Right forelimb (tissue), 1 donor: ENCODE measurements at places on chromosomes 1 and 21.

DNA sequence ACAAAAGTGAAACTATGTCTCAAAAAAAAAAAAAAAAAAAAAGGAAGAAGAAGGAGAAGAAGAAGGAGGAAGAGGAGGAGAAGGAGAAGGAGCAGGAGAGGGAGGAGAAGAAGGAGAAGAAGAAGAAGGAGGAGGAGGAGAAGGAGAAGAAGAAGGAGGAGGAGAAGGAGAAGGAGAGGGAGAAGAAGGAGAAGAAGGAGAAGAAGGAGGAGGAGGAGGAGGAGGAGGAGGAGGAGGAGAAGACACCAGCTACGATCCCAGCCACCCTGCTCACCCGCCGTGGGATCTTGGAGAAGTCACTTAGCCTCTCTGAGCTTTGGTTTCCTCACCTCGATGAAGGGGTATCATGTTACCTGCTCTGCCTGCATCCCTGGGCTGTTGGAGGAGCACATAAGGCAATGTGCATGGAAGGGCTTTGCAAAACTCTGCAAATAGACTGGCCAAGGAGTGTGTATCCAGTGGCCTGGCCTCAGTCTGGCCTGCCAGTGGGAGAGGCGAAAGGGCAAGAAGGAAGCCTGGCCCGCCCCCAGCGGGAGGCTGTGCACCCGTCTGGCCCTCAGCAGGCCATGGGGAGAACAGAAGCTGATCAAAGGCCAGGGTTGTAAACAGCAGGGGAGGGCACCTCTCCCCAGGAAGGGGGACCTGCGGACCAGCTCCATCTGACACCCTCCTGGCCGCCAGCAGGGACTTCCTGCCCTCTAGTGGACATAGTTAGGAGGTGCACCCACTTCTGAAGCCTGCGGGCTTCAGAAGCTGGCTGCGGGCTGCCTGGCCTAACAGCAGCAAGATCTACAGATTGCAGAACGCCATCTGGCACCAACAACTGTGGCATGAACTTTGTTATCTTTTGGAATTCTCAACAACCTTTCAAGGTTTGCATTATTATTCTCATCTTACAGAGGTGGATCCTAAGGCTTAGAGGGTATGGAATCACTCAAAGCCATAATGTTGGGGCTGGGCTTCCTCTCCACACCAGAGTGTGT is 19.2 kb upstream of the CDK18 start:
- peak; percentile 74 for DNase-seq

GRCh38 chr1:56029319-56030003 is 549.9 kb downstream of the PLPP3 start:
- DNase-seq: no peak

GRCh38 chr1:78519446-78519845 is 28.7 kb downstream of the PTGFR start:
- no peak for DNase-seq

GRCh38 chr1:110243146-110243545 is 33.0 kb downstream of the KCNC4 start:
- DNase-seq: peak; percentile 15

DNA sequence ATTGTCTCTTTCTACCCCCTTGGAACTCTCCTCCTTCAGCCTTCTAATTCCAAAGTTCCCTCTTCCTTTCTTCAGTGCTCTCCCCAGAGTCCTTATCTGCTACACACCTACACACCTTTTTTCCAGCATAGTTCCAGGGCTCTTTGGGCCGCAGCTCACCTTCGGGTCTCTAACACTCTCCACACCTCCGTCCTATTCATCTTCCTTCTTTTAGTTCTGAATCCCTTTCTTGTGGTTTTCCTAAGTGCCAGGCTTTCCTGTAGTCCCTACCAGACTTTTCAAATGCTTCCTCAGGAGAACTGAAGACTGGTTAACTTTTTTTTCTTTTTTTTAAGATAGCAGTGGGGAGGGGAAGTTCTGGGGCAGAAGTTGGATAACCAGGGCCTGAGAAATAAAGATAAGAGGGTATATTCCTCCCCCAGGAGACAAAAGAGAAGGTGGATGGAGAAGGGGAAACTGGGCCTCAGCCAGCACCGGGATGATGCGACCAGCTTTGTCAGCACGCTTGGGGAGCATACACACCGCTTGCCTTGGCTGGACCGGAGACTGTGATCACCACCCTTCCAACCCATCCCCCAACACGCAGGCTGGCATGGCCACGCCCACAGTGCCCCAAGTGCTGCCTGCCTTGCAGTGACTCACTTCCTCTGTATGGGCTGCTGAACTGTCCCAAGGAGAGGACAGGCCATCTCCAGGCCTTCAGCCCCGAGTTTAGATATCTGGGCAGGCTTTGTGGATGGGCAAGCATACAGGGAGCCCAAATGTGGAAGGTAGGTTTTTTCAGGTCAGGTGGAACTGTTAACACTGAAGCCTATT is 2.5 kb upstream of the CERS2 start:
- DNase-seq: no peak

GRCh38 chr21:21210552-21210951 is 212.3 kb downstream of the NCAM2 start:
- DNase-seq: no peak

- DNase-seq: no peak
These were observed 17.5 kb downstream of the TRMT1L start for GRCh38 chr1:185139246-185139645.

GRCh38 chr1:177368255-177368654 is 197.5 kb downstream of the BRINP2 start:
- DNase-seq: no peak

GRCh38 chr1:55071477-55071876 is 32.1 kb downstream of the PCSK9 start:
- no peak for DNase-seq

- no peak for DNase-seq
These were observed 26.3 kb downstream of the DUSP10 start for GRCh38 chr1:221715321-221716169.

GRCh38 chr1:153386500-153386901 is 4.4 kb downstream of the S100A8 start:
- DNase-seq: no peak

GRCh38 chr1:46190539-46190938 is 7.7 kb downstream of the POMGNT1 start:
- no peak for DNase-seq

DNA sequence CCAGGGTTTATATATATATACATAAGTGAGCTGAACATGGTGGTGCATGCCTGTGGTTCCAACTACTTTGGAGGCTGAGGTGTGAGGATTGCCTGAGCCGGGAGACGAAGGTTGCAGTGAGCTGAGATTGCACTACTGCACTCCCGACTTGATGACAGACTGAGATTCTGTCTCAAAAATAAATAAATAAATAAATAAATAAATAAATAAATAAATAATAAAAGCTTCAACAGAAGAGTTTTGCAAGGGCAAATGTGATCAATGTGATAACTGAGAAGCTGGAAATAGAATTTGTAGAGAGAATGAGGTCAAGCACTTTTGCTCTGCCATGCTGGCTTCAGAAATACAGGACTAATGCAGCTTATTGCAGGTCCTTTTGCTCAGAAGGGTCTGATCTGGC is 855.8 kb upstream of the PRMT6 start:
- no peak for DNase-seq

- peak; percentile 20 for DNase-seq
These were observed 6.7 kb upstream of the ARHGAP30 start for GRCh38 chr1:161076410-161076809.

DNA sequence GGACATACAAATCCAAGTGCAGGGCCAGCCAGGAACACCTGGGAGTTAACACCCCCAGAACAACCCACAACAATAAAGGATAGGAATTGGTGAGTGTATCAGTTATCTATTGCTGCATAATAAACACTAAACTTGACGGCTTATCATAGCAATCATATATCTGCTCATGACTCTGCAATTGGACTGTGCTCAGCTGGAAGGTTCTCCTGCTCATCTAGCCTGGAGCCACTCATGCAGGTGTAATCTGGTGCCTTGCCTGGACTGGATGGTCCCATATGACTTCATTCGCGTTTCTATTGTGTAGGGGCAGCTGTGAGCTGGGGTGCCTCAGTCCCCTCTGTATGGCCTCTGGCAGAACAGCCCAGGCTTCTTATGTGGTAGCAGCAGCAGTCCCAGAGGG is 76.3 kb upstream of the KLHDC7A start:
- no peak for DNase-seq

DNA sequence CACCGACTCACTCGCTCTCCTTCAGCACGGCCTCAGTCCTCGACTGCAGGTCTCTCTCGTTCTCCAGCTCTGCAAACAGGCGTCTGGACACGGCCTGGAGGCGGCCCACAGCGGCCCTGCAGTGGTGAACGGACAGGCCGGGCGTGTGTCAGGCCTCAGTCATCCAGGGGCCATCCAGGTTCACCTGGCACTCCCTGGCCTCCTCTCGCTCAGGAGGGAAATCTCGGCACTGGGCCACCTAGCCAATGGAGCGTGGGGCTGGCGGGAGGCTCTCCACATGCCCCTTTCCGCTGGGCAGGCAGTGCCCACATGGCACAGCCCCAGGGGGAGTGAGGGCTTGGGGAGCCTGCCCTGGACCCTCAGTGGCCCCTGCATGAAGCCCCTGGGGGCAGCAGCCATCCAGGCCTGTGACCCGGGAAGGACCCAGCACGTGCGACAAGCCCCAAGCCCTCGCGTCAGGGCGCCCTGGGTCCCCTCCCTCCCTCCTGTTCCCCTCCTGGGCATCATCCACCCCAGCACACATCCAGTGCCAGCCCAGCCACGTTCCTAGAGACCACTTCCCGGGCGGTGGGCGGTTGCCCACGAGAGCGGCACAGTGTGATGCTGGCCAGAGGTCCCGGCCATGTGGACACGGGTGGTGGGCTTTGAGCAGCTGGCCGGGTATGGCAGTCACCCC is 18.1 kb downstream of the CFAP74 start:
- DNase-seq: peak; percentile 31

DNA sequence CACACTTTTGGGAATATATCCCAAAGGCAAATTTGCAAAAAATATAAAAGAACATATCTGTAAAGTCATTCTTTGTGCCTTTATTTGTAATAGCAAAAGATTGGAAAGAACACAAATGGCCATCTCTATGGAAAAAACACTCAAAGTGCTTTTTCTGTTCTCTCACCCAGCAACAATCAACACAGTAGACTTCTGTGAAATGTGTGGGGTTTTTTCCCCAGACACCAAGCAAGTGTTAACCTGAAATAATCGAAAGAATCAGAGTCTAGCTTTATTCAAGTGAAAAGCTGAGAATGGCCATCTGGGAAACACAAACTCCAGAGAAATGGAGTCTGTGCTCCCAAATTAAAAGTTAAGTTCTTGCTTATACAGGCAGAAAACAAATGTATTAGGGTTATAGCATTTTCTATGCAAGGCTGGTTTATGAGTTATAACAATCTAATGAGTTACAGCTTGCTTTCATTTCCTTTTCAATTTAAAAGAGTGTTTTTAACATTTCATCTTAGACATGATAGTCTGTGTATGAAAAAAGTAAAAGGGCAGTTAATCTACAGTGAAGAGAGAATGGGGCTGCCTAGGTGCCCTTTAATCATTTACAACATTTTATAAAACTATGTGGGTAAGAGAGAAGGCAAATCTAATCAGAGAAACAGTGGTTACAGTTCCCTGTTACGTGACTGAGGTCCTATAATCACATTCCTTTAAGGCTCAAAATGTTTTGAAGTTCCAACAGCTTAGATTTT is 46.6 kb downstream of the SLC30A7 start:
- DNase-seq: no peak

DNA sequence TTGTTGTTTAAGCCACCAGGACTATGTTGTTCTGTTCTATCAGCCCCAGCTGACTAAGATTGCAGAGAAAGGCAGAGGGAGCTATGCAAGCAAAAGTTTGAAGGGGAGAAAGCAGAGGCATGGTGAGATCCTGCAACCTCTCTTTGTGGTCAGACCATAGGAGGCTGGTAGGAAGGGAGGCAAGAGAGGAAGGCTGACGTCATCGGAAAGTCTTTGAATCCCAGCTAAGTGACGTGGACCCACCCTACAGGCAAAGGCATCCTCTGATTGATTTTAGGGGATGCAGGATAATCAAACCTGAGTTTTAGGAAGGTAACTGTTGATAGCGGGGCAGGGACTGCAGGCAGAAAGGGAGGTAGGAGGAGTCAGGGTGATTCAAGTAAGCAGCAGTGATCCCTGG is 23.3 kb upstream of the TNNI1 start:
- DNase-seq: no peak

- DNase-seq: no peak
These were observed 6.4 kb downstream of the PTGFR start for GRCh38 chr1:78497201-78497600.

- no peak for DNase-seq
These were observed 904 bp upstream of the FHL3 start for GRCh38 chr1:38006008-38006828.

DNA sequence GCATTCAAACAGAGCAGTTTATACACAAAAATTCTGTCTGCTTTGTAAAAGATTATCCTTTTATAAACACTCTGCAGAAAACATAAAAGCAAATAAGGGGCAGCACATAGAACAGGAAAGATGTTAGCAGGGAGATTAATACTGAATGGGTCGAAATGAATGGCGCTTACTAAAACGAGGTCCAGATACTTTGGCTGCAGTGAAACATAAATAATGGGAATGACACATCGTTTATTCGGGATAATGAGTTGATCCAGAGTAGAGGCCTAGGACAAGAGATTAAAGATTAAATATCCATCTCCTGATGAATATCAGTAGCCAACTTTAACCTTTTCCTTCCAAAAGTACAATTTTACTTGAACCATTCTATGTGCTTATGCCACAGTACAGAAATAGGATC is 54.4 kb upstream of the PROX1 start:
- no peak for DNase-seq

- DNase-seq: peak; percentile 12
These were observed 16.2 kb upstream of the COL18A1 start for GRCh38 chr21:45388611-45389296.

DNA sequence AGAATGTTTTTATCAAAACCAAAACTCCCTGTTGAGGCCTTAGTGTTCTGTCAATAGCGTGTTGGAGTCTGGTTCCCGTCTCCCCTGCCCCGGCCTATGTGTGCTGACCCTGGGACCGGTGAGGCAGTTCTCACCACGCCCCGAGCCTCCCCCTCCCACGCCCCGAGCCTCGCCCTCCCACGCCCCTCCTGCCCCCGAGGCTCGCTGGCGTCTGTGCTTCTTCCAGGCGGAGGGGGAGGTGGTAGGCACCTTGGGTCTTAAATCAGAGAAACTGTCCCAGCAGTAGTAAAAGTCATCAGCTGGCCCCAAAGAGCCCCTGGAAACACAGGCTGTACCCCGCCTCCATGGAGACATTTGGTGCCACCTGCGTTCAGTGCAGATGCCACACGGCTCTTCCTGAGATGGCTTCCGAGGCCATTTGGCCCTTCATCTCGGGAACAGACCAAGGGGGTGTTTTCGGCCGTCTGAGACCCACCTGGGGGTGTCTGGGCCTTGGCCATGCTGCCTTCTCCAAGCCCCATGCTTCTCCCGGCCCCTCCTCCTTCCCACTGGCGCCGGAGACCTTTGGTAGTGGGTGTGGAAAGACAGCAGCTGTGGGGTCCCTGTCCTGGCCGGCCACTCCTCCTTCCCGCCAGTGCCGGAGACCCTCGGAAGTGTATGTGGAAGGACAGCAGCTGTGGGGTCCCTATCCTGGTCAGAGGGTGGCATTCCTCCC is 44.7 kb downstream of the SKI start:
- DNase-seq: no peak

DNA sequence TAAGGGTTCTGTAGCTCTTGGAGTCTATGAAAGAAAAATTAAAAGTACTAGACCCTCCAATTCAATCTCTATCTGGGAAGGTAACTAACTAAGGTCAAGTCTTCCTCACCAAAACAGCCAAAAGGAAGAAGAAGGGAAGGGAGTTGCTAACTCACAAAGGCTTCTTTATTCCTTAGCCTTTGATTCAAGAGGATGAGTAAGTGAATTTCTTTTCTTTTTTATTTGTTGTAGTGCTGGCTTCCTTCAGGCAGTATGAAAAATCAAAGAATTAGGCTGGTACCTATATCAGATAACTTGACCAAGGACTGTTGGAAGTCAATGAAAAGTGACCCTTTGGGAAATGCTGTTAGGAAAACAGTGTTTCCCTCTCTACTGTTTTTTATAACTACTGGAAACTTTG is 144.4 kb upstream of the NRIP1 start:
- DNase-seq: no peak
